Stimulated activated CD4-positive, alpha-beta T cell treated with anti-CD3 and anti-CD28 coated beads, Interleukin-15, amount 100 ng/mL, for 1 hour (primary cell): ENCODE measurements at places on chromosomes 13 and 19.

DNA sequence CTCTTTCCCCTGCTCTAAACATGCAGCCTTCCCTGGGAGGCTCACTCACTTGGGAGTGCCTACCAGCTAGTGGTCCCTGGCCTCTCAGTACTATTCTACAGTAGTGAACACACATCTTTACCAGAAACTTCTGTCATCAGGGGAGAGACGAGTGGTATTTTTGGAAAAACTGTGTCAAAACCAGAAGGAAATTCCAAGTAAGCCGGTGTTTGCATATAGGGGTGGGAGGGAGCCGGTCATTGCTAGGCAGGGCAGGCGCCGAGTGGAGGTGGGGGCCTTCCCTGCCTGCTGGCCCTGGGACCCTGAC lies 7.0 kb downstream of the RPS9 start:
- no peak for DNase-seq

DNA sequence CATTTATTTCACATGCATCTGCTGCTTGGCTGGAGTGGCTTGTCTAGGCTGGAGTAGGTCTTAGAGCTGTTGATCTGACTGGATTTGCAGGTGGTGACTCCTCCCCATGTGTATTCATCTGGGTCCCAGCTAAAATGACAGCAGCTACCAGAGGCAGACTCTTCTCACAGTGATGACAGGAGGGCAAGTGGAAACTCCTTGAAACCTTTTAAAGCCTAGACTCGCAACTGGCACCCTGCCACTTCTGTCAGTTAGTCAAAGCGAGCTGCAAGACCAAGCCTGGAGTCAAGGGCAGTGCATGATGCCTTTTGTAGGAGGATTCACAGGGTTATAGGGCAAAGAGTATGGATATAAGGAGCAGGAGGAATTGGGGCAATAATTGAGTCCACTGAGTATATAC lies 65.2 kb downstream of the TEX26 start:
- no peak for DNase-seq

- no peak for DNase-seq
Observed at GRCh38 chr13:108276060-108276459, 6.5 kb downstream of the TNFSF13B start.

GRCh38 chr19:56076498-56076897 lies 44.6 kb downstream of the ZNF787 start:
- no peak for DNase-seq

- no peak for DNase-seq
Observed at GRCh38 chr13:64248371-64249065, 2832.9 kb upstream of the PCDH20 start.

DNA sequence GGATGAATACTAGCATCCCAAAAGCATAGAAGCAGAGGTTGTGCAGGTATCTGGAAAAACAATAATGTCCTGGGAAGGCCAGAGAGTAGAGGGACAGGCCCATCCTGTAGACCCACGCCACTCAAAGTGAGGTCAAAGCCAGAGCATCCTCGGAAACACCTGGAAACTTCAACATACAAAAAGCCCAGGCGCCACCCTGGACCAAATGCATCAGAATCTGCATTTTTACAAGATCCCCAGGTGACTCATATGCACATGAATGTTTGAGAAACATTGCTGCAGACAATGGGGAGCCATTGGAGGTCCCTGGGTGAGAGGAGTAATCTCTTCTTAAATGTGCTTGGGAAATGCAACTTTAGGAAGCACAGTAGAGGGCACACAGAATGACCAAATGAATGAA lies 684.1 kb downstream of the DIAPH3 start:
- DNase-seq = no peak

- DNase-seq = no peak
Observed at GRCh38 chr13:44075113-44075512, 195.4 kb downstream of the LACC1 start.

GRCh38 chr13:68047889-68048288 lies 817.8 kb upstream of the PCDH9 start:
- DNase-seq = no peak

- no peak for DNase-seq
Observed at GRCh38 chr19:47495478-47496372, 11.7 kb upstream of the KPTN start.

- no peak for DNase-seq
Observed at GRCh38 chr19:16118489-16119033, 6.9 kb downstream of the RAB8A start.

- DNase-seq = no peak
Observed at GRCh38 chr13:56187331-56187730, 953.4 kb upstream of the PRR20A start.

DNA sequence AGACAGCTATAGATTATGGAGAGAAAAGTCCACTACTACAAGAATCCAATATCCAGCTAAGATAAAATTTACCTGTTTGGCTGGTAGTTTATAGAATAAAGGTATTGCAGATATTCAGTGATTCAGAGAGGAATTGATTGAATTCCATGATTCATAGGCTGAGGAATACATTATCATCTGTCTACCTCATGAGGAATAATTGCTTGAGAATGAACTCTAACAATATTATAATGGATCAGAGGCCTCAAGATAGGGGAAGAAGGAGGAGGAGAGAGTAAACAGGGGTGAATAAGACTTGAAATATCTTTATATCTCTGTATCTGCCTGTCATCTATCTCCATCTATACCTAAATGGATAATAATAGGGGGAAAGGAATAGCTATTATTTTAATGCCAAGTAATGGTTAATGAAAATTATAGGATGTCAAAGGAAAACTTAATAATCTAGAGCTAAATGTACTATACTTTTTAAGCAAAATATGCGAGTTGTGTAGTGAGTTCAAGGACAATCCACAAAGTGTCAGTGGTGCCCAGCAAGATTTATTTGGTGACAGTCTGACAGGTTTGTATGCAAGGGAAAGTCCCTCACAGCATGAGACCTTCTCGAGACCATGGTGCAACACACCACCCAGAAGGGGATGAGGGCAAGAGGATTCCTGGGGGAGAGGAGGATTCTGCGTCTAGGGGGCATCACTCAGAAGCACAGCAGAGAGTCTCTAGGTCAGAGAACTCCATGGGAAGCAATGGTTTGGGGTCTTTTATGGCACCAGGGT lies 224.5 kb downstream of the GPC5 start:
- DNase-seq = no peak

- no peak for DNase-seq
Observed at GRCh38 chr19:40717325-40717879, 490 bp downstream of the ITPKC start.

- no peak for DNase-seq
Observed at GRCh38 chr13:80341756-80342370, 937 bp upstream of the SPRY2 start.

DNA sequence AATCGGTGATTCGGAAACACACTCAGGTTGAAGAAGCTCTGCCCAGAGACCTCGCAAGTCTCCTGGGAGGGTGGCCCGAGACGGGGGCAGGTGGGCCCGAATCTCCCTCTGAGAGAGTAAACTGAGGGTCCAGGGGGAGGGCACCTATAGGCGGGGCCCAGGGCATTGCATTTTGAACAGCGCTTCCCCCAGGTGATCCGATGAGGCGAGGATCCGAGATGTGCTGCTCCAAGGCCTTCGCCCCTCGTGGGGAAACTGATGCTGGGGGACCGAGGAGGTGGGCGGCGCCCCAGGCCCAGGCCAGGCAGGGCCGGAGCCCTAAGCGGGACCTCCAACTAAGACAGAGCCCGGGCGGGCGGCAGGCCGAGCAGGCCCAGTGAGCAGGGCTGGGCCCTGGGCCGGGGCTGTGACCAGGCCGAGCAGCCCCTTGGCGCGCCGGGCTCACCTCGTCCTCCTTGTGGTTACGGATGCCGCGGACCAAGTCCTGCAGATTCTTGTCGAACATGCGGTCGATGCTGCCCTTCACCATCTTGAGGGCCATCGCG lies 500 bp downstream of the AP3D1 start:
- DNase-seq = no peak

- DNase-seq = peak; percentile 44
Observed at GRCh38 chr19:7678971-7679751, 1.5 kb upstream of the TRAPPC5 start.

GRCh38 chr13:70894258-70894657 lies 786.0 kb upstream of the KLHL1 start:
- no peak for DNase-seq

- no peak for DNase-seq
Observed at GRCh38 chr13:80040981-80041317, 300.0 kb downstream of the SPRY2 start.

- no peak for DNase-seq
Observed at GRCh38 chr13:98456413-98456845, 120.5 kb downstream of the STK24 start.

- DNase-seq = no peak
Observed at GRCh38 chr19:31772915-31773314, 423.7 kb upstream of the TSHZ3 start.

DNA sequence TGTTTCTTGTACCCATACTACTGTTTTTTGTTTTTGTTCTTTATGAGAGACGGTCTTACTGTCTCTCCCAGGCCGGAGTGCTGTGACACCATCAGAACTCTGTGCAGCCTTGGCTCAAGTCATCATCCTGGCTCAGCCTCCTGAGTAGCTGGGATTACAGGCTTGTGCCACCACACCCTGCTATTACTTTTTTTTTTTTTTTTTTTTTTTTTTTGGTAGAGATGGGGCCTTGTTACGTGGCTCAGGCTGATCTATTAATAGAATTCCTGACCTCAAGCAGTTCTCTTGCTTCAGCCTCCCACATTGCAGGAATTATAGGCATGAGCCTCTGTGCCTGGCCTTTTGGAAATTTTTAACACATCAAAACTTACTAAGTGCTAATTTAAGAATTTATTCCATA lies 2.9 kb upstream of the ZNF304 start:
- DNase-seq = no peak

DNA sequence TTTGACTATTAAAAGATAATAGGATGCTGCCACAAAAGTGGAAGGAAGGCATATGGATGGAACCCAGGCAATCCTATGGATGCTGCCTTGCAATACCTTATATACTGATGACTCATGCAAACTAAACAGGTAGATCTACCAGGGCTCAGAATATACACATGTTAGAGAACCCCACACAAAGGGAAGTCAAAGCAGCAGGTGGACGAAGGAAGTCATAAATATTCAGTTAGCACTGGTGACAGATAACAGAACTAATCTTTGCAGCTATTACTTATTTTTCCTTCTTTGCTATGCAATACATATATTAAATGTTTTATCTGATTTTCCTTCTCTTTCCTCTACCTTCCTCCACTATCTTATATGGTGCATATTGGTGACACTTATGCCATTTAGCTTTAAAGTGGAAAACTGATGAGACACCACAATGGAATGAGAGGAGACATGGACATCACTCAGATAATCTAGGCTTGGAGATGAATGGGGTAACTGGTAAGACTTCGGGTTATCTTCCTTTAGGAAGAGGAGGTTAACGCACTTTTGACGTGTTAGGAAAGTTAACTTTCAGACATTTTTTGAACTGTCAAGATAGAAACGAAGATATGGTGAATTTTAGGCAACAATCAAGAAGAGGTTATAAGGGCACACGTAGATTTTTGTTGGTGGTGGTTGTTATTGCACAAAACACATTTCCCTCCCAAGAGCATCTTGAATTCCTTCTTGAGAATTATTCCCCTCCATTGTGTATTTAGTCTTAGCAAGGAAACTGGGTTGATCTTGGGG lies 39.8 kb upstream of the MBNL2 start:
- no peak for DNase-seq

DNA sequence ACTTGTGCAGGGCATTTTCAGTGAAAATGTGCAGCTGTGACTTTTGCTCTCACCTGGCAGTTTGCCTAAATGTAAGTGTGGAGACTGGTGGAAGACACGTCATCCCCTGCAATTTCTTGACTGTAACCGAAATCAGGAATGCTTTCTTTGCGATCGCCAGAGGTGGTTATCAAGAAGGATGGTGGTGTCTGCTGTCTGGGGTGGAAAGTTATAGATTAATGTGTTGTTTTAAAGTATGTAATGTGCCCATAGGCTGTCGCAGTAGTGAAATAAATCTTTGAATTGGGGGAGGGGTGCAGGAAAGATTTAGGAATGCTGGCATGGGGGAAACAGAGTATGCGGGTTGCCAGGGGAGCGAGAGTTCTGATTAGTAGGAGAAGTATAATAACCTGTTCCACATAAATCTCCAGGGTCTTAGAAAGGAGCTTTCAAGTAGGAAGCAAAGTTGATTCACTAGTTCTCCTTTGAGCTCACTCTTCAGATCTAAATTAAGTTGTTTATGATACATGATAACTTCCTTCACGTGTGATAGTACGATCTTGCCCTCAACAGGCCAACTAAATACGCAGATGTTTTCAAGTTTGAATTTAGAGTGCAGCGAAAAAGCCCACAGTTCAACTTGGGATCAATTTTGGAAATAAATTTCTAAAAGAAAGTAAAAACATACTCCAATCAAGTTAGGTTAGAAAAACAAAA lies 1520.0 kb upstream of the SLC10A2 start:
- no peak for DNase-seq

GRCh38 chr13:103883164-103883563 lies 816.9 kb upstream of the SLC10A2 start:
- DNase-seq = no peak

DNA sequence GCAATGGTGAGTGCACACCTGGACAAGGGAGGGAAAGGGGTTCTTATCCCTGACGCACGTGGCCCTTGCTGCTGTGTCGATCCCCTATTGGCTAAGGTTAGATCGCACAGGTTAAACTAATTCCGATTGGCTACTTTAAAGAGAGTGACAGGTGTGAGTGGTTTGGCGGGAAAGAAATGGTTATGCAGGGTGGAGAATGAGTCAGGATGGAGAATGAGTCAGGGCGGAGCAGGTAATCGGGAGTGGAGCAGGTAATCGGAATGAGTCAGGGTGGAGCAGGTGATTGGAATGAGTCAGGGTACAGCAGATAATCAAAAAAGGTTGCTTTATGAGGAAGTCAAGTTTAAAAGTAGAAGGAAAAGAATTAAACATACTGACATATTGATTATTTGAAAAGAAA lies 24.4 kb upstream of the SIAH3 start:
- no peak for DNase-seq

- no peak for DNase-seq
Observed at GRCh38 chr19:15199661-15200552, 888 bp downstream of the NOTCH3 start.

DNA sequence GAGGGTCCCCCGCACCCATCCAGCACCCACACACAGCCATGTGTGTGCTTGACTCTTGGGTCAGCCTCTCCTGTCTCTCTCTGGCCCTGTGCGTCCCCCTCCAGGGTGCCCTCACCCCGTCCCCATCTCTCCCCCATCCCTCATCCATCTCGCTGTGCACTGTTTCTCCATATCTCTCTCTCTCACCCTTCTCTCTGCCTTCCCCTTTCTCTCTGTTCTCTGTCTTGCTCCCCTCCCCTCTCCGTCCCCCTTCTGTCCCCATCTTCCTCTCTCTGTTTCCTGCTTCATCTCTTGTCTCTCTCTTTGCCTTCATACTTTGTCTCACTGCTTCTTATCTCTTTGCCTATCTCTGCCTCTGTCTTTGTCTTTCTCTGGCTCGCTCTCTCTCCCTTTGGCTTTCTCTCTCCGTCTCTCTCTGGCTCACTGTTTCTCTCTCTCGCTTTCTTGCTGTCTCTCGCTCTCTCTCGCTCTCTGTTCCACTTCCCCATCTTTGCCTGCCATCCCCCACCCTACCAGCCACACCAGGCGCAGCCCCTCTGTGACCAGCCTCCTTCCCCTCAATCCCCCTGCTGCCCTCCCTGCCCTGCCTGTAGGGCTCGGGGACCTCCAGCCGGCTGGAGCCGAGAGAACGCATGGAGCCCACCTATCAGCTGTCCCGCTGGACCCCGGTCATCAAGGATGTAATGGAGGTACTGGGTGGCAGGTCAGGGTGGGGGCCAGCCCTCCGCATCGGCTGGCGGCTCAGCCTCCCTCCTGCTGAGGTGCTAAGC lies 8.9 kb downstream of the STXBP2 start:
- DNase-seq = no peak
